ENCODE measurements at places on chromosomes 3 and 15. TPM values are rescaled to one million over a fixed set of nuclear protein-coding genes. Genes with fewer than 3 reads are reported as not detected.

Gene BTLA
- under 0.01 TPM for total RNA-seq

Gene GP5
- 0.14 TPM for total RNA-seq

Gene GABRR3
- total RNA-seq: 0.09 TPM

Gene TMEM62
- total RNA-seq: 11.7 TPM

Gene ECT2
- 14.9 TPM for total RNA-seq

All from smooth muscle cell of bladder (primary cell).